Stimulated activated memory B cell treated with anti-CD40 and anti-IgM and Interleukin-4, amounts not matched to agents 10 μg/mL and 1 μg/mL and 100 μg/mL, for 72 hours (primary cell): ENCODE measurements at places on chromosomes 12 and 14.

GRCh38 chr12:126432780-126433179, 1367.5 kb downstream of the AACS start:
- H3K27me3 ChIP-seq, result no peaks in the 10 kb centered on the region
- no peaks in the 10 kb centered on the region for H3K4me1 ChIP-seq
- no peak for ATAC-seq
- no peaks in the 10 kb centered on the region for H3K36me3 ChIP-seq

DNA sequence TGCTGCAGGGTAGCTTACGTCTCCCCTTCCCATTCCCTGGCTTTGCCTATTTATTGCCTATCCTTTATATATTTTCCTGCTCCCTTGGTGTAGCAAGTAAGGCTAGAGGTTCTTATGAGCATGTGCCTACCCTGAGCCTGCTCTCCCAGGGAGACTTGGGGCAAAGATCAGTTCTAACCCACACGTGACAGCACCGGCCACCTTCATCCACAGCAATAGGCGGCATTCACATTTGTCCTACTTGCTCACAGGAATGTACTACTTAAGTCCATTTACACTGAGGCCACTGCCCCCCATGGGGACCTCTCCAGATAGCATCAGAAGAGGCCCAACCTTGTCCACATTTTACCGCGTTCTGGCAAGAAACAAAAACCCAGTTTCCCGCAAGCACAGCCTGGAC, 8.7 kb downstream of the GPR68 start:
- peaks cover 31% of the 10 kb centered on the region for H3K4me1 ChIP-seq

- H3K4me1 ChIP-seq, result no peaks in the 10 kb centered on the region
- H3K4me3 ChIP-seq, result no peak overlapping the region
- no peaks in the 10 kb centered on the region for H3K36me3 ChIP-seq
- ATAC-seq, result no peak
These were observed 71.5 kb upstream of the DCD start for GRCh38 chr12:54719691-54720090.

DNA sequence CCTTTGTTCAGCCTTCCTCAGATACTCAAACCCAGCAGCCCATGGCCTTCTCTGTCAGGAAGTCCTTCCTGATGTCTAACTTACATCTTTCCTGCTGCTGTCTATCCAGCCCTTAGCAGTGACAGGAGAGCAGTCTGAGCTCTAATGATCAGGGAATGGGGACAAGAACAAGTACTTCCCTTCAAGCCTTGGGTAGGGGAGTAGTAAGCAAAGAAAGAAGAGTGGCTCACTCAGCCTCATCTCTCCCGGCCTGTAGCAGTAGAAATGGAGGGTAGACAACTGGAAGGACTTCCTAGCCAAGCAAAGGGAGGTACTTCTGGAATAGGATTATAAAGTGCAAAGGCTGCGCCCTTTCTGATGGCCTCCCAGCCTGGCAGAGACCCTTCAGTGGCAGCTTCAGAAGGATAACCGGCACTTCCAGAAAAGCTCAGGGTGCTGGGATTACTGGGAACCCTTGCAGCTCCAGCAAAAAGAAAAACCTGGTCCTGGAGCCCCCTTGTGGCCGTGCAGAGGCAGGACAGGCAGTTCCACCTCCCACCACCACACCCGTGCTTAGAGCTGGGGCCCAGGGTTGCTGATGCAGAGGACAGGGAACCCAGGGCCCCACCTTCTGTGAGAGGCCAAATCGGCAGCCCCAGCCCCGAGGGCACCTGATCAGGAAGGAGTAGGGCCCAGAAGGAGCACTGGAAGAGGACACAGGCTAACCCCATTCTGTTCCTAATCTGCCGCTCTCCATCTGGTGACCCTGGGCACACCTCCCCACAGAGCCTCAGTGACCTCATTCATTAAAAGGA, 12.4 kb upstream of the SMUG1 start:
- no peaks in the 10 kb centered on the region for H3K36me3 ChIP-seq
- H3K27me3 ChIP-seq, result peaks cover 70% of the 10 kb centered on the region
- H3K4me1 ChIP-seq, result peaks cover 21% of the 10 kb centered on the region
- no peak overlapping the region for H3K27ac ChIP-seq
- H3K4me3 ChIP-seq, result no peak overlapping the region

GRCh38 chr12:92114834-92115233, 30.8 kb downstream of the BTG1 start:
- peaks cover 24% of the 10 kb centered on the region for H3K36me3 ChIP-seq
- ATAC-seq, result no peak
- H3K27ac ChIP-seq, result no peak overlapping the region
- H3K27me3 ChIP-seq, result no peaks in the 10 kb centered on the region
- peaks cover 35% of the 10 kb centered on the region for H3K4me1 ChIP-seq

DNA sequence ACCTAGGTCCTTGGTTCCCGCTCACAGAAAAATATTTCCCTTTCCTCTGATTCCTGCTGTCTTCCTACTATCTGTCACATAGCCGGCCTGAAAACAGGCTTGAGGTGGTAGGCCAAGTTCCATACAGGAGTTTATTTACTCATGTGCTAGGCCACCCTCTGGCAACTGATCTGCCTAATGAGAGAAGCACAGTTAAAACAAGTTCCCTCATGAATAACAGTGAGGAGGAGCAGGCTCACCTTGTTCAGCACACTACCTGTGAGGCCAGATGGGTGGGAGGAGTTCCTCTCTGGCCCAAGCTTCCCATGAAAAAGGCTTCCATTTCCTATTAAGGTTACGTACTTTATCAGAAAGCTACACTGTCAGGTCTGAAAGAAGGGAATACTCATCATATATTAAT, 206.0 kb downstream of the MYRFL start:
- H3K27ac ChIP-seq, result no peak overlapping the region
- H3K36me3 ChIP-seq, result no peaks in the 10 kb centered on the region
- H3K4me3 ChIP-seq, result no peak overlapping the region

DNA sequence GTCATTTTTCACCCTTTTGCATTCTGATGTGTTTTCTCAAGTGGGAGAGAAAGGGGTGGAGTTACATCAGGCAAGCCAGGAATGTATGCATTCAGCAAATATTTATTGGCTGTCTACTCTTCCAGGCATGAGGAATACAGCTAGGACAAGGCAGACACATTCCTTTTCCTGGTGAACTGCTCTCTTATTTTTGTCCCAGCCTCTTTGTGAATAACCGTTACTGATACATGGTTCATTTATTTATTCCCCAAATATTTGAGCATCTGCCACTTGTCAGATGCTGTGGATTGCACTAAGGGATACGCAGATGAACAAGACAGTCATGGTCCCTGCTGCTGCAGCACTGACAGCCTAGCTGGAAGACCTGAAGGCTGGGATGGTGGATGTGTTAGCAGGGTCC, 6.1 kb downstream of the PELI2 start:
- H3K36me3 ChIP-seq, result no peaks in the 10 kb centered on the region
- H3K4me3 ChIP-seq, result no peak overlapping the region
- H3K27me3 ChIP-seq, result peaks cover 15% of the 10 kb centered on the region
- no peak for ATAC-seq
- H3K27ac ChIP-seq, result no peak overlapping the region

DNA sequence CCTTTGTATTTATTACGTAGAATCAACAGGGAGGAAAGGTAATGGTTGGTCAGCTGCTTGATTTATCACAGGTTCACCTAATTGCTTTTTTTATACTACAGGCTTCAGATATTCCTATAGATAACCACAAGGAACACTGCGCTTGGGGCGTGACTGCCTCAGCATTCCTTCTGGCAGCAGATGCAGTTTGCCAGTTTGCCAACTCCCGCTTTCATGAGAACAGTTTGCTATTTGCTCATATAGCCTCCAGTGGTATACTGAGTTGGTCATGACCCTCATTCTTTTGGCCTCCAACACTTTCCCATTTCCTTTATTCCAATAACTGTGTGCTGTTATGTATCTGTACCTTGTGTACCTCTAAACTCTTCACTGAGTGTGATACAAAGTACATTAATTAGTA, 38.6 kb upstream of the ACSM4 start:
- no peak for ATAC-seq
- no peaks in the 10 kb centered on the region for H3K4me1 ChIP-seq
- no peaks in the 10 kb centered on the region for H3K36me3 ChIP-seq
- no peak overlapping the region for H3K4me3 ChIP-seq
- H3K27ac ChIP-seq, result no peak overlapping the region

GRCh38 chr12:105322070-105322469, 8.4 kb upstream of the C12orf75 start:
- no peak overlapping the region for H3K27ac ChIP-seq
- H3K4me1 ChIP-seq, result peaks cover 4% of the 10 kb centered on the region
- H3K36me3 ChIP-seq, result no peaks in the 10 kb centered on the region
- peaks cover 2% of the 10 kb centered on the region for H3K27me3 ChIP-seq

GRCh38 chr14:94337274-94337673, 14.1 kb upstream of the SERPINA6 start:
- H3K36me3 ChIP-seq, result no peaks in the 10 kb centered on the region
- H3K4me1 ChIP-seq, result peaks cover 10% of the 10 kb centered on the region
- peaks cover 41% of the 10 kb centered on the region for H3K27me3 ChIP-seq
- no peak overlapping the region for H3K4me3 ChIP-seq

- no peaks in the 10 kb centered on the region for H3K4me1 ChIP-seq
- H3K27me3 ChIP-seq, result no peaks in the 10 kb centered on the region
- H3K4me3 ChIP-seq, result no peak overlapping the region
- no peak overlapping the region for H3K27ac ChIP-seq
These were observed 565.8 kb upstream of the TBX3 start for GRCh38 chr12:115249671-115250278.

GRCh38 chr14:43651896-43652295, 855.2 kb downstream of the FSCB start:
- H3K27ac ChIP-seq, result no peak overlapping the region
- no peaks in the 10 kb centered on the region for H3K27me3 ChIP-seq
- no peaks in the 10 kb centered on the region for H3K4me1 ChIP-seq
- no peaks in the 10 kb centered on the region for H3K36me3 ChIP-seq
- H3K4me3 ChIP-seq, result no peak overlapping the region
- no peak for ATAC-seq

DNA sequence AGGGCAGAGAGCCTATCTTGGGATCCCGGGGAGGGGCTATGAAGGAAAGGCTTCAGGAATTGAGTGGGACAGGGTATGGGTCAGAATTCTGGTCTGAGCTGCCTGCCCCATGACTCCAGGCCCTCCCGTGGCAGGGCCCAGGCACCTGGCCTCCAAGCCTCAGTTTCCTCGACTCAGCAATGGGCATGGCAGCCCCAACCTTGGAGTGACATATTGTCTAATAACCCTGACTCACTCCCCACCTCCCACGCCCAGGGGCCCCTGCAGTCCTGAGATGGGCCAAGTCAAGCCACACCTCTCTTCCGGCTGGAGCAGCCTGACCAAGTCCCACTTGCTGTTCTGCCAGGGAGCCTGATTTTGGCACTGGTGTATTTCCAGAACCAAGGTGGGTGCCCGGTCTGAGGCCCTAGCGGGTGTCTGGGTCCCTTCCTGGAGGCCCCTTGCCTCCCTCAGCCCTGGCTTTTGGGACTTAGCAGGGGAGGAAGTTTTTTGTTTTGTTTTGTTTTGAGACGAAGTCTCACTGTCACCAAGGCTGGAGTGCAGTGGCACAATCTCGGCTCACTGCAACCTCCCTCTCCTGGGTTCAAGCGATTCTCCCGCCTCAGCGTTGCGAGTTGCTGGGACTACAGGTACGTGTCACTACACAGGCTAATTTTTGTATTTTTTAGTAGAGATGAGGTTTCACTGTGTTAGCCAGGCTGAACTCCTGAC, 40.3 kb upstream of the RCOR1 start:
- H3K27me3 ChIP-seq, result peaks cover 21% of the 10 kb centered on the region
- peaks cover 1% of the 10 kb centered on the region for H3K4me1 ChIP-seq
- H3K36me3 ChIP-seq, result no peaks in the 10 kb centered on the region
- H3K4me3 ChIP-seq, result no peak overlapping the region

- no peaks in the 10 kb centered on the region for H3K36me3 ChIP-seq
- H3K27me3 ChIP-seq, result peaks cover 45% of the 10 kb centered on the region
- no peak for ATAC-seq
- no peak overlapping the region for H3K27ac ChIP-seq
These were observed 5.9 kb upstream of the PPFIBP1 start for GRCh38 chr12:27517961-27518665.

DNA sequence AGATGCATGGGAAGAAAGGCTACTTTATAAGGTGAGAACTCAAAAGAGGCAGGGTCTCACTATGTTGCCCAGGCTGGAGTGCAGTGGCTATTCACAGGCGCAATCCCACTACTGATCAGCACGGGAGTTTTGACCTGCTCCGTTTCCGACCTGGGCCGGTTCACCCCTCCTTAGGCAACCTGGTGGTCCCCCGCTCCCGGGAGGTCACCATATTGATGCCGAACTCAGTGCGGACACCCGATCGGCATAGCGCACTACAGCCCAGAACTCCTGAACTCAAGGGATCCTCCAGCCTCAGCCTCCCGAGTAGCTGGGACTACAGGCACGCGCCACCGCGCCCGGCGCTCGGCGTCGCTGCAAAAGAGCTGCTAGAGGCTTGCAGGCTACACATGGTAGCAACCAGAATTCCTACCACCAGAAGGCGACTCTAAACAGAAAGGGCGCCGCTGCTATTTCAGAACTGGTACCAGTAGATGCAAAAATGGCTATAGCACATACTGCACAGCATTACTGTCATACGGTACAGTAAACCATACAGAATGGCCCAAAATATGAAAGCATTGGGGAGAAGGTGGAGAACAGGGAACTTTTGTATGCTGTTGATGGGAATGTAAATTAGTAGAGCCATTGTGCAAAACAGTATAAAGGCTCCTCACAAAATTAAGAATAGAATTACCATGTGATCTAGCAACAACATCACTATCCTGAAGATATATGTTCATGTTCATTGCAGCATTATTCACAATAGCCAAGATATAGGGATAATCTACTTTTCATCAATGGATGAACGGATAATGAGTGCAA, 1.2 kb upstream of the NEMF start:
- H3K36me3 ChIP-seq, result peaks cover 11% of the 10 kb centered on the region
- peak overlapping the region; percentile 96 for H3K4me3 ChIP-seq
- H3K27me3 ChIP-seq, result no peaks in the 10 kb centered on the region
- peaks cover 49% of the 10 kb centered on the region for H3K4me1 ChIP-seq
- peak; percentile 79 for ATAC-seq

GRCh38 chr12:26126340-26127284, 1.8 kb upstream of the BHLHE41 start:
- no peaks in the 10 kb centered on the region for H3K36me3 ChIP-seq
- peak; percentile 73 for ATAC-seq
- H3K27me3 ChIP-seq, result no peaks in the 10 kb centered on the region
- peak overlapping the region; percentile 89 for H3K27ac ChIP-seq
- peak overlapping the region; percentile 98 for H3K4me3 ChIP-seq

- H3K27ac ChIP-seq, result peak overlapping the region; percentile 48
- H3K36me3 ChIP-seq, result peaks cover 6% of the 10 kb centered on the region
These were observed 166.7 kb downstream of the SLC38A4 start for GRCh38 chr12:46659032-46659650.

DNA sequence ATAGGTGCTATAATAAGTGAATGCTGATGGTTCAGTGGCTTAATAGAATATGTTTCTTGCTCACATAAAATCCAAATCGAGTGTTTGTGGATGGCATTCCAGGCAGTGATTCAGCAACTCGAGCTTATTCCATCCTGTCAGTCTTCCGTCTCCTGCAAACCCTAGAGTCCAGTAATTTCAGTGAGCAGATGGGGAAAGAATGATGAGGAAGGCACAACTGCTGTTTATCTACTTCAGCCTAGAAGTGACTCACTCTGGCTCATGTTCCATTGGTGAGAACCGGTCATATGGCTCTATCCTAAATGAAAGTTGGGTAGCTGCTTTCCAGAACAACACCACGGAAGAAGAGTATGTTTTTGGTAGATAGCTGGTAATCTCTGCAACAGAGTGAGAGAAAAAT, 421.8 kb upstream of the PDE3A start:
- H3K4me1 ChIP-seq, result no peaks in the 10 kb centered on the region
- H3K4me3 ChIP-seq, result no peak overlapping the region
- no peaks in the 10 kb centered on the region for H3K36me3 ChIP-seq
- no peaks in the 10 kb centered on the region for H3K27me3 ChIP-seq

- H3K4me3 ChIP-seq, result no peak overlapping the region
- H3K4me1 ChIP-seq, result peaks cover 16% of the 10 kb centered on the region
- H3K27ac ChIP-seq, result no peak overlapping the region
- peaks cover 17% of the 10 kb centered on the region for H3K36me3 ChIP-seq
- peak; percentile 70 for ATAC-seq
These were observed 57.1 kb downstream of the ATG14 start for GRCh38 chr14:55354500-55354899.

- no peak overlapping the region for H3K27ac ChIP-seq
- no peaks in the 10 kb centered on the region for H3K4me1 ChIP-seq
- no peak overlapping the region for H3K4me3 ChIP-seq
- no peaks in the 10 kb centered on the region for H3K27me3 ChIP-seq
These were observed 676 bp downstream of the SERPINA3 start for GRCh38 chr14:94612580-94613554.
